ENCODE measurements at places on chromosomes 11 and 22.

- no peak for DNase-seq
Observed at GRCh38 chr22:44191036-44191454, 10.3 kb downstream of the PARVG start.

GRCh38 chr22:45642986-45643385, 28.6 kb upstream of the ATXN10 start:
- no peak for DNase-seq

DNA sequence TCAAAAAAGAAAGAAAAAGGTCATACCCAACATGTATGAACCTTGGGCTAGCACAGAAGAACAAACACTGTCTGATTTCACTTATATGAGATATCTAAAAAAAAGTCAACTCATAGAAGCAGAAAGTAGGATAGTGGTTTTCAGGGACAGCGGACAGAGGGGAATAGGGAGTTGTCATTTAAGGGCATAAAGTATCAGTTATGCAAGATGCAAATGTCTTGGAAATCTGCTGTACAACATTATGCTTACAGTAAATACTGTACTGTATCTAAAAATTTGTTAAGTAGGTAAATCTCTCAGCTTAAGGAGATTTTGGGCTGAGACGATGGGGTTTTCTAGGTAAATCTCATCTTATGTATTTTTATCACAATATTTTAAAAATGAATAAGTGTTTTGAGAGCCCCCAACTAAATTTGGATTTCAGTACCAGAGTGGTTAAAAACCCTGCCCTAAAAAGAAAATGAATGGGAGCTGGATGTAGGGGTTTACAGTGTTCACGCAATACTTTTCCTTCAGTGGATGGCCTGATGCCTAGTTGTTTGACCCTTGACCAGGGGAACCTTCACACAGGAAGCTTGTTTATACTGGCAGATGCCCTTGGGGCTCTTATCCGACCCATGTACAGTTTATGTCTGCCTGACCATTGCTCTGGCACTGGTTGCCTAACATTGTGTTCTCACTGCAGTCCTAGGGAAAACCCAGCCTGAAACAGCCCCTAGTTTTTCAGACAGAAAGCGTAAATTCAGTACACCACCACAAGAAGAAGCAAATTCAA, 34.8 kb downstream of the SLC22A9 start:
- DNase-seq: no peak

DNA sequence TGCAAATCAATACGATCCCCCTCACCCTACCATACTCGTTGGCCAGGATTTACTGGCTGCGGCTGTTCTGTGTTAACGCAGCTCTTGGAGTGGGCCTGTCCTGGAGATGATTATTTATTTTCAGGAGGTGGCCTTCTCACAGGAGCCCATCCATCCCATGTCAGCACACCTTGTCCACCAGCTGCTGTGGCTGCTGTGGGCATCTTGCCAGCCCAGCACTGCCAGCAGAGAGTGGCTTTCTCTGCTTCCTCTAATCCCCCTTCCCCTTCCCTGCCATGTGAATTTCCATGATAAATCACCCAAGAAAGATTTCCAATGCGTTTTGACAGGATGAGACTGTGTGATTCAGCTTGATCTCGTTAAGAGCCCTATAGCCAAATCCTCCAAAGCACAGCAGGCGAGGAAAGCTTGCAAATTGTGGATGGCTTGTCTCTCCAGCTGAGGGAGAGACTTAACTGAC, 309.1 kb upstream of the C11orf87 start:
- no peak for DNase-seq

GRCh38 chr11:72673284-72673942, 809 bp downstream of the PDE2A start:
- DNase-seq: no peak

DNA sequence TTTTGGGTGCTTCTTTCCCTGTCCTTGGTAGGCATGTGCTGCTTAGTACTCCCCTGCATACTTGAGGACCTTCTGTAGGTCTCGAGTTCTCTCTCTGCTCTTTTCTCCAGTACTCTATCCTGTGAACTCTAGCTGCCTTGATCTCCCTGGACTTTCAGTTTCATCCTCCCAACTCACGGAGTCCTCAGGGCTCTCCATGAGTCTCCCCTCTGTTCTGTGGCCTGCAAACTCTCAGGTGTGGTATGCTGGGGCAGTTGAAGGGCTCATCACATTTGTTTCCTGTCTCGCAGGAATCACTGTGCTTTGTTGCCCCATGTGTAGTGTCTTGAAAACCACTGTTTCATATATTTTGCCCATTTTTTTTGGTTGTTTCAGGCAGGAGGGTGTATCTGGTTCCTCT, 3.3 kb upstream of the PACS1 start:
- DNase-seq: no peak

- no peak for DNase-seq
Observed at GRCh38 chr11:115180272-115180671, 323.9 kb downstream of the CADM1 start.

DNA sequence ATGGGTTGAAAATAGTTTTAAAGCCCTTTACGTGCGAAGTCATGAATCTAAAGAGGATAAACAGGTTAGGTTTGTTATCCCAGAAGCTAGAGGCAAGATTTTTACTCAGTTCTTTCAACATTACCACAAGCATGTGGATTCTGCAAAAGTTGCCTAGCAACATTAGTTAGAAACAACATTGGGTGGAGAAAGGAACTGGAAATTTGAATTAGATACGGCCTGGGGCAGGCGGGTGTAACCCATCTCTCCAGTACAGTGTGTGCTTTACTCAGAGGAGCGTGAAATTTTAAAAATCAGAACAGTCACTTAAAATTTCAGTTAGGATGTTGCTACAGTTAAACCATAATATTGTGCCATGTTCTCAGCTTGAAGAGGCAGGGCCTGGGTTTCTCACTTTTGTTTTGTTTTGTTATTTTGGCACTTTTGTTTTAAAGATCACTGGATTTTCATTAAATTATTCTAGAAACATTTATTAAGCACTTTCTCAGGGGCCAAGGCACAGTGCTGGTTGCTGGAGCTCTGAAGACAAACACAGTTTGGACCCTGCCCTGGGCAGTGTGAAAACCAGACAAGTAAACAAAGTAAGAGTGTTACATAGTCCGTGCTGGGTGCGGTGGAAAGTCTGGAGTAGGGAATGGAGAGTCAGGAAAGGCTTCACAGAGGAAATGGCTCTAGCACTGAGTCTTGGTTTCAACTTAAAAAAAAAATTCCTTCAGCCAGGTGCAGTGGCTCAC, 4.4 kb upstream of the WEE1 start:
- no peak for DNase-seq

DNA sequence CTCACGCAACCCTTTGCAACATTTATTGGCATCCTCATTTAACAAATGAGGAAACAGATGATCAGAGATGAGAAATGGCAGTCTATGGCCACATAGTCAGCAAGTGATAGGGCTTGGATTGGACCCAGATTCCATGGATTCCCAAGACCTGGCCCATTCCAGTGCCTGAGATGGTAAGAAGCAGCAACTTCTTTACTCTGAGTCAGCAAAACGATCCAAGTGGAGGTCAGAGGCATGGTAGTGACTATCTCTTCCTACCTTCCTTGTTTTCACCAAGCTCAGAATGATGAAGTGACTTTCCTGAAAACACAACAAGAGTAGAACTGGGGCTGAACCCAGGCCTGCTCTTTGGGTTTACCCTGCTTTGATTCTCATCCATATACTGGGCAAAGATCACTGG, 293.1 kb downstream of the TENM4 start:
- DNase-seq: no peak

DNA sequence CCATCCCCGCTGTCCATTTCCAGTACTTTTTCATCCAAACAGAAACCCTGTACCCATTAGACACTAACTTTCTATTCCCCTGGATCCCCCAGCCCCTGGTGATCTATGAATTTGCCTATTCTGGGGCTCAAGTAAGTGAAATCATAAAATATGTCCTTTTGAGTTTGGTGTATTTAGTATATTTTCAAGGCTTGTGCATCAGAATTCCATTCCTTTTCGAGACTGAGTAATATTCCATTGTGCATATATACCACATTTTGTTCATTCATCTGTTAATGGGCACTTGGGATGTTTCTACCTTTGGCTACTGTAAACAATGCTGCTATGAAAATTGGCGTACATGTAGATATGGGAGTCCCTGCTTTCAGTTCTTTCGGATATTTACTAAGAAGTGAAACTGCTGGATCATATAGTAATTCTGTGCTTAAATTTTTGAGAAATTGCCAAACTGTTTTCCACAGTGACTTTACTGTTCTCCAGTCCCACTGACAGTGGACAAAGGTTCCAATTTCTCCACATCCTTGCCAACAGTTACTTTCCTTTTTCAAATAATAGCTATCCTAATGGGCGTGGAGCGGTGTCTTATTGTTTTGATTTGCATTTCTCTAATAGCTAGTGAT, 16.1 kb downstream of the APLP2 start:
- no peak for DNase-seq

- DNase-seq: peak; percentile 81
Observed at GRCh38 chr11:44627911-44628729, 62.7 kb downstream of the CD82 start.

DNA sequence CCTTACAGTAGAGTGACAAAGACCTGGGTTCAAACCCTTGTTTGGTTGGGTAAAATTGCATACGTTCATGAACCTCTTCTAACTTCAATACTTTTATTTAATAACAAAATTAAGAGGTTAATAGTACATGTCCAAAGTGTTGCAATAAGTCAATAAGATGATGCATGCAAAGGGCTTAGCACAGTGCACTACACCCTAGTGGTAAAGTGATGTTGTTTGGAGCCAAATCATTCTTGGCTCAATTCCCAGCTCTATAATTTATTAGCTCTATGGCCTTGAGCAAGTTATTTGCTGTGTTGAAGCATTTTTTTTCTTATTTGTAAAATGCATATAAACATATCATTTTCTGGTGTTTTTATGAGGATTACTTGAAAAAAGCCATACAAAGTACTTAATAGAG, 945.3 kb downstream of the LRRC4C start:
- DNase-seq: no peak

- peak; percentile 79 for DNase-seq
Observed at GRCh38 chr11:69881467-69882269, 62.5 kb upstream of the FGF3 start.

DNA sequence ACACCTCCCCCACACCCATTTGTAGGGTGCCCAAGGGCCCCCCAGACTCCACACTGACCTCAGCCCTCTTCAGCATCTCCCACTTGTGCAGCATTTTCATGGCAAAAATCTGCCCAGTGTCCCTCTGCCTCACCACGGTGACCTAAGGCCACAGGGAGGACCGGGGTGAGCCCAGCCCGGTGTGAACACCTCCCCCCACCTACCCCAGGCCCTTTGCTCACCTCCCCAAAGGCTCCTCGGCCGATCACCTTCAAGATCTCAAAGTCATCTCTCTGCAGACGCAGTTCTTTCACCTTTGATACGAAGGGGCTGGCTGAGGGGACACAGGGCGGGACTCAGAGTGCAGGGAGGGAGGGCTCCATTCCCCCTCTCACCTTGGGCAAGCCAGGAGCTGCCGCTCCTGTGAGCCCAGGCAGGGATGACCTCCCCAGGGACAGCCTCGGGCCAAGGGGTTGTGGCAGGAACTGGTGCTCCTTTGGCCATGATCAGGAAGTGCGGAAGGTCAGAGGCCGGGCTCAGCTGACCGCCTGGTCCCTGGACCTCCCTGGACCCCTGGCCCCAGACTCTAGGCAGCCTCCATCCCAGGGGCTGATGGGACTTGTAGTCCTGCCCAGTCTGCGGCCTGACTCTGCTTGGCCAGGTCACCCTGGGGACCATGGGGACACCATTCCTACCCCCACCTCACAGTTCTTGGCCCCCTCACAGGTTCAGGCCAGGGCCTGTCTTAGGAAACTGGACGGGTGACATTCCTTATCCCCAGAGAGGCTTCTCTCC, 2.7 kb downstream of the CDC42BPG start:
- no peak for DNase-seq

- DNase-seq: no peak
Observed at GRCh38 chr22:42880815-42881214, 23.7 kb upstream of the ARFGAP3 start.

Measured in chondrocyte (in vitro differentiated cells).